ENCODE measurements at places on chromosomes 5 and 9. TPM values are rescaled to one million over a fixed set of nuclear protein-coding genes. Genes with fewer than 3 reads are reported as not detected.

SLC6A7 gene
- not detected for total RNA-seq

PNPLA7 gene
- 0.14 TPM for total RNA-seq

FBP2 gene
- not detected for total RNA-seq

SLC36A3 gene
- not detected for total RNA-seq

C9orf50 gene
- total RNA-seq: not detected

TUSC1 gene
- total RNA-seq: 16.4 TPM

GRCh38 chr9:8857926-8858595 is 1058.5 kb upstream of the DMAC1 start:
- DNase-seq: peak; percentile 77

DNA sequence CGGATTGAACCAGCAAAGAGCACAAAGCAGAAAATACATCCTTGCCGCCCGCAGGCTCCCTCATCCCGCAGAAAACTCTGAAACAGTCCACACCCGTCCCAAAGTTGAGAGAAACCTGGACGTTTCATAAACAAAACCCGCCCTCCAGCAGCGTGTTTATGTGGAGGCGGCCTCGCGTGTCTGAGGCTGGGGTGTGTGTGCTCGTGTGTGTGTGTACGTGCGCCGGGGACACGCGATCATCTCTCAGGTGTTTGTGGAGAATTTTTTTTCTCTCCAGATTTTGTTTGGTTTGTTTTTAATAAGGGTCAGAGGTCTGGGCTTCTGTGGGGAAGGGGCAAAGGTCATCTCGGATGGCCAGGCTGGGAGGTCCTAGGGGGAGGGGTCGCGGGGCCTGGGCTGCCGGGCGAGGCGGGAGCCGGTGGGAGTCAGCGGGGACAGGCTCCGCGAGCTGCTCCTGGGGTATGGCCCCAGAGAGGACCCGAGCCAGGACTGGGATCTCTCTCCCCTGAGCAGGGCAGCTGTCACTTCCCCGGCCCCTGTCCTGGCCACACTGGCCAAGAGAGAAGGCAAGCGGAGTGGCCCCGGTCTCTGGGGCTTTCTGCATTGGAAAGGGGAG is 206.4 kb downstream of the C9orf50 start:
- DNase-seq: peak; percentile 62

DNA sequence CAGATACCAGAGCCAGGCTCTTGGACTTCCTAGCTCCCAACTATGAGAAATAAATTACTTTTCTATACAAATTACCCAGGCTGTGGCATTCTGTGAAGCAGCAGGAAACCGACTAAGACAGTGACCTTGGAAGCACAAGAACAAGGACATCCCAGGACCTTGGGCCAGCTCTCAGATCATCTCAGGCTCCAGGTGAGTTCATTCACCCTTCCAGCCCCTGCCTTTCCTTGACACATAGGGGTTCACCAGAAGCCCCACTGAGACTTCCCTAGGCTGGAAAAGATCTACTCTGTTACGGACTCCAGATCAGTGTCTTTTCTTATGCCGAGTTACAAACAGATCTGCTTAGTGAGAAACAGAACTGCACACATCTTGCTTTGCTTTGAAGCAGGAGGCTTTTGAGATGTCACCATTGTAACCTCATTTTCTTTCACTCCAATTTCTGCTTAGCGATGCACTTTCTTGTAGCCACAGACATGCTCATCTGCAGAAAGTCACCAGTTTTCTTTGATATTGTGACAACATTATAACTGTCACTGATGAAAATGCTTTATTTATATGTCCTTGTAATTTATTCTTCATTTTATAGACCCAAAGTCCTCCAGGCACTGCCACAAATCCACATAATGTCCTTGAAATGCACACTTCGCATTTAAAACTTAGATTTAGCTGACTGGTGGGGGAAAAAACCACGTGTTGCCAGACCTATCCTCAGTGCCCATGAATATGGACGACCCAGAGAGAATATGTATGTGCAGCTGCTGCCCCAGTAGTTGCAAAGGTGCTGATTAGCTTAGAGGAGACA is 8.1 kb downstream of the CD180 start:
- no peak for DNase-seq

GRCh38 chr5:83802686-83803085 is 82.0 kb upstream of the HAPLN1 start:
- no peak for DNase-seq

GRCh38 chr5:132270335-132270665 is 12.8 kb downstream of the PDLIM4 start:
- no peak for DNase-seq

GRCh38 chr5:173004013-173004412 is 20.4 kb downstream of the ATP6V0E1 start:
- DNase-seq: no peak

- no peak for DNase-seq
Measured at GRCh38 chr5:16926417-16926816, 9.7 kb downstream of the MYO10 start.

- DNase-seq: no peak
Measured at GRCh38 chr9:91303741-91304415, 57.8 kb downstream of the AUH start.

- DNase-seq: peak; percentile 53
Measured at GRCh38 chr9:99056886-99057664, 47.8 kb upstream of the TGFBR1 start.

DNA sequence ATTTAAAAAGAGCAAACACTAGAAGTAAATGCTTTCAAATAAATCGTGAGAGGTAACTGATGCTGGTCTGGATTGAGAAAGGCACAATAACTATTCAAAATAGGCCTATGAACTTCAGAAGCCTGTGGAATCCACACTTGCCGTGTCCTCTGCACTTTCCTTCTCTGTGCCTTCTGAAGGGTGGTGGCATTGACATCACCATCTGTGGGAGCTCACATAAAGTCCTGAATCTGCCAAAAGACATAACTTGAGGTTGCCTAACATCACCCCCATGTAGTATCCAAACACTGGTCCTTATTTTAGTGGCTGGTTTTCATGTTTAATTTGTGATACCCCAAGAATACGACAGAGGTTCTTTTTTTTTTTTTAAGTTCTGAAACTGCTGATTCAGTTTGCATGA is 59.8 kb downstream of the IRF1 start:
- DNase-seq: no peak

DNA sequence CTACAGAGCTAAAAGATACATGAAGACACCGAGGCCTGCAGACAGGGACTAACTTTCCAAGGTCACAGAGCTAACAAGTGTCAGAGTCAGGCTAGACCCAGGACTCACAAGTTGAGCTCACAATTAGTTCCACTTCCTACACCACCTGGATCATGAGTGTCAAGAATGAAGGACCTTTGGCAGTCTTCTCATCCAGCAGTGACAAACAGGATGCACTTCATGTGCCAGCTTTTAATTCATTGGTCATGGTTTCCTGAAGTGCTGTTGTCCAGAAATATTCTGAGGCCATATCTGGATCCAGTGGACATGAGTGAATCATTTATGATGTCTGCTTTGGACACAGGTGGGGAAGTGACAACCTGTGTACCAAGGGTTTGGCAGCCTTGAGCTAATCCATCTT is 77.4 kb downstream of the KCNIP1 start:
- DNase-seq: peak; percentile 86

DNA sequence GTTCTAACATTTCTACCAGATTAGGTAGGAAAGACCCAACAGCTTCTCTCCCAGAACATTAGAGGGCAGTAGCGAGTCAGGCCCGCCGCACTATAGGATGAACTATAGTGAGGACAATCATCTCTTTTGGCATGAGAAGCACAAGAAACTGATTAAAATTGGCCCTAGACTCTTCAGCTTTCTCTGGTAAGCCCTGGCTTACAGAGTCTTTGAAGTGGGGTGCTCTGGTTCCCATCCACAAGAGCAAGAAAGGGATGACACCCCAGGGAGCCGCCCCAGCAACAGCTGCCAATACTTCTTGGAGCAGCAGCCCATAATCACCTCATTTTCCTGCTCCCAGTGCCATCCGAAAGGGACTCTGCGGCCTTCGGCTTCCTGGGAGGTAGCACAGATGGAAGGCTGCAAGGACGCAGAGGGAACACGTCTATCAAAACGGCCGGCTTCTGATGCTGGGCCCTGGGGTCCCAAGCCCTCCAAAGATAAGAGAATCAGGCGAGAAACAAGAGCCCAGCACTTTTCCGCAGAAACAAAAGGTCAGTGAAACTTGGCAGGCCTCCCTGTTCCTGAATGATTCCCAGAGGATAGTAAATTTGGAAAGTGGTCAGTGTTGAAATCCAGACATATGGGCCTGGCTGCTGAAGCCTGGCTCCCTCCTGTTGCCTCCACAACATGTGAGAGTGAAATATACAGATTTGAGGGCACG is 69.3 kb downstream of the HSD17B3 start:
- peak; percentile 87 for DNase-seq

DNA sequence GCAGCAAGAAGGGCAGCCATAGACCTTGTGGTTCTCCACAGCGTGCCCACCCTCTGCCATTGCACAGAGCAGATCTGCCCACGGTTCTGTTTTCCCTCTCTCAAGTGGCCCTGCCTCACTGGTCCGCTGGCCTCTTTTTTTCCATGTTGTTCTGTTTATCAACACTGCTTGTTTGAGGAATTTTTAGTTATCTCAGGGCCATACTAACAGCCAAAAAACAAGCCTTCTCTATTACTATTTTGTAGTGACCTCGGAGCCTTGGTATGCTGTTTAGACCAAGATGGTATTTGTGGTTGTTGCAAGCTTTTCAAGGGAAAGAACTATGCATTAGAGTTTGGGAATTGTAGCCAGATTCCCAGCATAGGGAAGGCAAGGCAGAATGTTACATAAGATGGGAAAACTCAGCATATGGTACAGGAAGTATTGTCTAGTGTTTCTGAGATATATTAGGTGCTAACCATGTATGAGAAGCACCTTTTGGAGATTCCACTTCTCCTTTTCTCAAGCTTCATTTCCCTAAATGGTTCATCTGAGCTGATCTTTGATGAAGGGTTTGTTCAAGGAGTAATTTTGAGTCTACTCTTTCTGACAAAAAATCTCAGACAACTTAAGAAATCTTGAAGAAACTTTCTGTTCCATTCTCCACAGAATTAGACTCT is 54.3 kb downstream of the NUP214 start:
- DNase-seq: peak; percentile 24
